ENCODE measurements at places on chromosomes 5 and 9.

- no peak for DNase-seq
These were observed 614.7 kb downstream of the PRELID2 start for GRCh38 chr5:145220481-145220880.

DNA sequence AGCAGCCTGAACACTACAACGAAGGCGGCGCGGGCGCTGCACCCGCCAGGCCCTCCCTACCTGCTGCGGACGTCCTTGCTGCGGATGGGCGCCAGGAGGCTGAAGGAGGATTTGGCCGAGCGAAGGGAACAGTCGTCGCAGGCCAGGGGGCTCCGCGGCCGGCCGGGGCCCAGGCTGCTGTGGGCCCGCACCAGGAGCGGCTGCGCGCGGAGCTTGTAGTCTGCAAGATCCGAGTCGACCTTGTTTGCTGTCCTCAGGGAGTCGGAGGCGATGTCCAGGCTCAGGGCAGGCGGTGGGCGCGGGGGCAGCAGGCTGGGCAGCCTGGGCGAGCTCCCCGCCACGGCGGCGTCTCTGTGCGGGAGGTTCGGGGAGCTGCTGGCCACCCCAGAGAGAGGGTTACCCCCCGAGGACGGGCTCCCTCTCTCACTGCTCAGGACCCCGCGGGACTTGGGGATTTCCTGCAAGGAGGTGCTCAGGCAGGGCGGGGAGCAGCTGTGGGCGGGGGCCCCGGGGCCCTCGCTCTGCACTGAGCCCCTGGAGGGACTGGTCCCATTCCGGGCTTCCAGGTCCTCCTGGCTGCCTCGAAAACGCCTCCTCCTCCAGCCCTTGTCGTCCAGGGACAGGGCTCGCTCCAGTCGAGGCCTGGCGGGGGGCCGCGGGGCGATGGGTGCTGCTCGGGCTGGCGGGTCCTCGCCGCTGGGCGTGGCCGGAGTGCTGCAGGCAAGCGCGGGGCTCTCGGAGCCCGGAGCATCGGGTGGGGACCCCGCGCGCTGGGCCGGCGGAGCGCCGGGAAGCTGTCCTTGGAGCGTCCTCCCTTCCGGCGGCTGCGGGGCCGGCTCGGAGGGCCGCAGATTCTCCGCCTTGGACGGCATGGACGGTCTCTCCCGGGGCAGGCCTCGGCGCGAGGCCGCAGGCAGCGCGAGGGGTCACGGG is 831 bp downstream of the INPP5E start:
- DNase-seq = peak; percentile 33

- no peak for DNase-seq
These were observed 76.6 kb downstream of the PPIC start for GRCh38 chr5:122959740-122960445.

DNA sequence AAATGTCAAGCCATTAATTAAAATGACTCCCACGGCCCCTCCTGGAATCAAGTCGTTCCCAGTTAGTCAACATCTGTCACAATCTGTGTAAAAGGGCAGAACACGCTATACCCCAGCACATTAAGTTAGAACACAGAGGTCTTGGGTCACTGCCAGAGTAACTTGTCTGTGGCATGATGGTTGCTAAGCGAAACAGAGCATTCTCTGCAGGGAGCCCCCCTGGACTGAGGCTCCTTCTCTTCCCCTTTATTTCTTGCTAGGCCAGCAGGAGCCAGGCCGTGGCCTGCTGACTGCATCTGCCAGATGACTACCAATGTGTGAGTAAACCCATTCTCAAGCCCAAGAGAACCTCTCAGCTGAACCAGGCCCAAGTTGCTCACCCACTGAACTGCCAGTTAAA is 51.9 kb upstream of the ZBED3 start:
- DNase-seq = no peak

- no peak for DNase-seq
These were observed 7.5 kb downstream of the SYK start for GRCh38 chr9:90808890-90809685.

DNA sequence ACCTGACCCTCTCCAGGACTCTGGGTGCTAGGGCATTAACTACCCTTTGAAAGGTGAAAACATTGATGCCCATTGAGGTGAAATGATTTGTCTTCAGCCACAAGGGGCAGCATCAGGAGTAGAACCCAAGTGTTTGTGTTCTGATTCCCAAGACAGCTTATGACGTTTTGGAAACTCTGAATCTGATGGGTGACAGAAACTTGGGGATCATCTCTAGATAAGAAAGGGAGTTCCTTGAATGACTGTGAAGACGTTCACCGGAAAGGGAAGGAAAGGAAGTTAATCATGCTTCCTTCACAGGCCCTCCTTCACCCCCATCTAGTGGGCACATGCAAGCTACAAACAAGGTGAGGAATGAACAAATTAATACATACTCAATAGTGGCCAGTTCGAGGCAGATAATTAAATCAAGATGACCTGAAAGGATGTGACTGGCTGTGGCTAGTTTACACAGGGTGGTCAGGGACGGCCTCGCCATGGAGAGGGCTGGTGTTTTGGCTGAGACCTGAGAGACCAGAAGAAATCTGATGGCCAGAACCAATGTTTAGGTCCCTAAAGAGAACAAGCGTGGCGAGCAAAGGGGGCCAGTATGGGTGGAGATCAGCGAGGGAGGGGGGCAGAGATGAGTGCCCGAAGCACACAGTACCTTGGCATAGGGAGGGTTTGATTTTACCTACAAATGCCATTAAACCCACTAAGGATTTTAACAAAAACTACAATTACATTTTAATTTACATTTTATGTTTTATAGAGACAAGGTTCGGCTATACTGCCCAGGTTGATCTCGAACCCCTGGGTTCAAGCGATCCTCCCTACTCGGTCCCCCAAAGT is 937 bp upstream of the SLC26A2 start:
- DNase-seq = peak; percentile 46

DNA sequence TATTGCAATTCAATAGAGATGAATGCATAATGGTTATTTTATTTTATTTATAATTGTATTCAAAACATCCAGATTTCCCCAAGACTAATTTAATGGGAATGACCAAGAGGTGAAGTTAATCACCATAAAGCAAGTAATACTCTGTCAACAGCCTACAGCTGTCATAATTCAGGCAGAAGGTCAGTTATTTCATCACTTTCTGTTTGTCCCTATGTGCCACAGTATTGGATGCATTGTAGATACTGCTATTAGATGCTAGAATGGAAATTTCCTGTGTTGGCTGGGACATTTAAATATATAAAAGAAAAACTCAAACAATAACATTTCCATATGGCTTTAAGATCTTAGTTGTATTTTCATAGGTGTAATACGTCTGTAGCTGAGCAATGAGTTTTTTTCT is 56.7 kb upstream of the MINAR2 start:
- DNase-seq = no peak

GRCh38 chr5:79495311-79495710 is 18.6 kb downstream of the HOMER1 start:
- no peak for DNase-seq

- no peak for DNase-seq
These were observed 39.3 kb downstream of the PTCH1 start for GRCh38 chr9:95477441-95477840.

DNA sequence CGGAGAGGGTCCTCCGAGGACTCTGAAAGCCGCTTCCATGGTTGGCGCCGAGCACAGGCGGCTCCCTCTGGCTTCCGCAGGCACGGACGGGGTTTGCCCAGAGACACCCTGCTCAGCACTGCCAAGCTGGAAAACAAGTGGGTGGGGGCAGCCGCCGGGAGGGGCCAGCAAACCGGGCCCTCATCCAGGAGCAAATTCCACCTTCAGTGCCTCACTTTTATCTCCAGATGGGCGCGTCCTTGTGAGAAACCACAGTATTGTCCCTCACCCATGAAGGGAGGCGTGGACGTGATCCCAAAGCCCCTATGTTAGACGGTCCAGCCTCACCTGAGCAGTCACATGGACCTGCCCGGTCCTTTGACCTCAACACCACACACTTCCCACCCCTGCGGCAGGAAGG is 29.0 kb downstream of the MED10 start:
- DNase-seq = no peak

DNA sequence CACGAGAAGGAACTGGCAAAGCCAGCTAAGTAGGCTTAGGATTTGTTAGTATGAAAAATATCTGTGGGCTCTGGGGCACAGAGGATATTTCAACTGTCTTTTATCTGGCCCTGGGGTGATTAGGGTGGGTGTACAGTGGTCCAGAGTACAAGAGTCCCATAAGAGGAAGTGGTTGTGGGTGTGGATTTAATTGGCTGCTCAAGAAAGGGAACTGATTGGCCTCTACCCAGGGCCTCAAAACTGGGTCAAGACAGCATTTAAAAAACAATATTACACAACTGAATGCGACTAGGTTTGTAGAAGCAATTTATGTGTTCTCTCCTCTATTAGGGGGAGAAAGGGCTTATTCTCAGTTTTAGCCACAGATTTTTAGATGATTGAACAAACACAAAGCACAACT is 1353.4 kb upstream of the WWC1 start:
- DNase-seq = no peak
